ENCODE measurements at places on chromosomes 3 and 15.
A peak's percentile ranks its signal among the peaks of the same experiment; 100 is the strongest.

DNA sequence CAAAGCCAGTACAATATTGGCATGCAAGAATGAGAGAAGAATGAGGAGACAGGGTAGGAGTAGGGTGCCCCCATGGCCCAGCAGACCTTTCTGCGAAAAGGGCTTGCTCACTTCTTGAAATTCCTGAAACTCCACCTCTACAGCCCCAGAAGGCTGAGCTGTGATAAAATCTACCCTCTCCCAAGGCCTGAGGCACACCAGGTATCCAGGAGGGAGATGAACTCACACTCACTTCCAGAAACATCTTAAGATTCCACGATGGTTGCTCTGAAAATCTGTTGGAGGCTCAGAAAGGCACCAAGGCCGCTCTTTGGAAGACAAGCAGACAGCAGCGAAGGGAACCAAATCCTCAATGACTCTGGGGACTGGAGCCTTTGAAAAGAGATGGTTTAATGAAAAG is 297.5 kb downstream of the UACA start:
- DNase-seq: no peak

- no peak for DNase-seq
Measured at GRCh38 chr3:7669641-7670040, 808.7 kb downstream of the GRM7 start.

GRCh38 chr3:112095731-112096130 is 9.5 kb downstream of the C3orf52 start:
- no peak for DNase-seq

- no peak for DNase-seq
Measured at GRCh38 chr3:176937541-176937940, 259.7 kb downstream of the TBL1XR1 start.

GRCh38 chr3:50873376-50874157 is 198.8 kb downstream of the DOCK3 start:
- peak; percentile 13 for DNase-seq

GRCh38 chr15:71773206-71773859 is 37.0 kb upstream of the NR2E3 start:
- no peak for DNase-seq

DNA sequence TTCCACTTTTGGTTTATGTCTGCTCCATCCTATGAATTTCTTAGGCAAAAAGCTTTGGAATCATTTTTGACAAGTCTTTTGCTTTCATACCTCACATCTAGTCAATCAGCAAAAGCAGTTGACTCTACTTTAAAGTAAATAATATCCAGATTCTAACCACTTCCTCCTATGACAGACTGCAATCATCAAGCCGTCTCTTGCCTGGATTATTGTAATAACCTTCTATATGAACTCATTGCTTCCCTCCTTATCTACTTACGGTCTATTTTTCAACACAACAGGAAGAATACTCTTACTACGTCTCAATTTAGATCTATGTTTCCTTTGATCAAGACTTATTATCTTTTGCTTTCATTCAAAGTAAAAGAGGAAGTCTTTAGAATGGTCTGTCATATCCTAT is 20.7 kb downstream of the CLDN1 start:
- no peak for DNase-seq

DNA sequence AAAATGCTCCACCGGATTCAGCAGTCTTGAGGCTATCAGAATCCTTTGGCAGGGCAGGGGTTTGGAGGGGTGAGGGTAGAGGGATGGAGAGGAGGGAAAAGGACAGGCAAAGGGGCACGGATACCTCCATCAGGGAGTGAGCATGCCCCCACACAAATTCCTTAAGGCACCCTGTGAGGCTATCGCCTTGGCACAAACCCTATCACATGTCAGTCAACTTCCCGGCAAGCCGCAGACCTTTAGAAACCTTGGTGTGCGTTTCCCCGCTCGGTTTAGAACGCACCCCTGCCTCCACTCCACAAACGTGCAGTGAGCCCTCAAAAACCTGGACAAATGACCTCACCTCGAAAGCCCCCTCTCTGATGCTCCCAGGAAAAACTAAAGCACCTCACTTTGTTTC is 422 bp upstream of the SETMAR start:
- no peak for DNase-seq

GRCh38 chr3:13501521-13501920 is 21.4 kb downstream of the HDAC11 start:
- DNase-seq: no peak

DNA sequence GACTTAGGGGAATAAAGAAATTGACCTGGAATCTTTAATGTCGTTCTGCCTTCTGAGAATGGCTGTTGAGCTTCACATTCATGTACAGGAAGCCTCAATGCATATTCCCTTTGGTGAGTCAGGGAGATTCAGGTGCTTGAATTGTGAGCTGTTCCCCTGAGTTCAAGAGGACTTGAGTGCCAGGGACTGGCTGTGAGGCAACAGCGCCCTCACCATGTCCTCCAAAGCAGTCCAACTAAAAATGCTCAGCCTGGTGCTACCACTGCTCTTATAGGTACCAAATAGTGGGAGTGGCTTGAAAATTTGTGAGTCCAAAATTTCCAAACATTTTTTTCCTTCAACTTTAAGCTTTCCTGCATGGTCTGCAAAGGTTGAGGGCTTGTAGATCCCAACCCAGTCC is 54.1 kb downstream of the LEO1 start:
- DNase-seq: no peak

DNA sequence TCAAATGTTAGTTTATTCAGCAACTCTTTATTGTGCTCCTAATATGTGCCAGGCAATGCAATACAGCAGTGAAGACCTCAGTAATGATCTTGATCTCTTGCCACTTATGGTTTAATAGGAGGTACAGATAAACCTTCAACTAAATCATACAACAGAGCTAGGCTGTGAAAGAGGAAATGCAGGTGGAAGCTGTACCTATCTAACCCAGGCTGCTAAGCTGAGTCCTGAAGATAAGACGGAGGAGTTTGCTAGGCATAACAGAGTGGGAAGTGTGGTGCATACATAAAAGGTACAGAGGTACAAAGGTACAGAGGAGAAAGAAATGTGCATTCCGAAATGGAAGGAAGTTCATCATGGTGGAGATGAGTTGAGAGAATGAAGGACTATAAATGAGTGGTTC is 35.0 kb downstream of the KBTBD8 start:
- no peak for DNase-seq

- no peak for DNase-seq
Measured at GRCh38 chr3:194431554-194431953, 32.5 kb upstream of the GP5 start.

GRCh38 chr3:192629429-192629828 is 97.9 kb downstream of the FGF12 start:
- no peak for DNase-seq

- peak; percentile 86 for DNase-seq
Measured at GRCh38 chr3:127304121-127304744, 16.4 kb upstream of the PRR20G start.

DNA sequence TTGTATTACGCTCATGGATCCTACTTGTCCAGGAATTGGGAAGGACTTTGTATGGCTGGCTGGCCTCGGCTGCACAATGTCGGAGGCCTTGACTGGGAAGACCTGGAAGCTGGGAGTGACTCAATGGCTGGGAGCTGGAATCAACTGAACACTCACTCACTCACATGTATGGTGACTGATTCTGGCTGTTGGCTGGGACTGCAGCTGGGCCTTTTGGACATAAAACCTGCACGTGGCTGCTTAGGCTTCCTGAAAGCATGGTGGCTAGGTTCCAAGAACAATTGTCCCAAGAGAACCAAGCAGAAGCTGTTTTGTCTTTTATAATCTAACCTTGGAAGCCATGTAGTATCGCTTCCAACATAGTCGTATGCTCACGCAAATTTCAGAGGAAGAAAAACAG is 38.0 kb upstream of the CMTM8 start:
- DNase-seq: no peak

- DNase-seq: no peak
Measured at GRCh38 chr3:127391436-127392155, 103.8 kb upstream of the PRR20G start.

GRCh38 chr15:100695048-100695447 is 92.7 kb downstream of the ASB7 start:
- no peak for DNase-seq

GRCh38 chr3:183631715-183632114 is 3.7 kb upstream of the KLHL24 start:
- no peak for DNase-seq

GRCh38 chr15:35088329-35088728 is 3.2 kb upstream of the NANOGP8 start:
- DNase-seq: no peak

DNA sequence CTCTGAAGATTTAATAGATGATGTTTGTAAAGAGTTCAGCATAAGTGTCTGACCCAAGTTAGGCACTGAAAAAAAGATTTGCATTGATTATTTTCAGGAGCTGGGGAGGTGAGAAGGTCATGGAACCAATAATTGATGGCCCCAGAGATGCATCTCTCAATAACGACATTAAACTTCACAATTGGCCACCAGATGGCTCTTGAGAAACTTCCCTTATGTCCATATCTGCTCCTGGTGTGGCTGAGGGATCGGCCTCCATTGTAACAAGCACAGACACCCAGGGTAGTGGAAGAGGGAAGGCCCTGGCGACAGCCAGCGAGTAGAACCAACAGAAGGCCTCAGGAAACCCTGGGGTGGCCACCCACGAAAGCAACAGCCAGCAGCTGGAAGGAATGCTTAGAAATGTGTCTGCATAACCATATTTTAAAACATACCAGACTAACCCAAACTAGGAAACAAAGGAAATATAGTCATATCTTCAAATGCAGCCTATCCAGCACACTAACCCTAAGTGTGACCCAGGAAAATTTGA is 536.7 kb downstream of the SOX2 start:
- peak; percentile 33 for DNase-seq

- peak; percentile 37 for DNase-seq
Measured at GRCh38 chr3:184085389-184085852, 11.4 kb upstream of the HTR3E start.

DNA sequence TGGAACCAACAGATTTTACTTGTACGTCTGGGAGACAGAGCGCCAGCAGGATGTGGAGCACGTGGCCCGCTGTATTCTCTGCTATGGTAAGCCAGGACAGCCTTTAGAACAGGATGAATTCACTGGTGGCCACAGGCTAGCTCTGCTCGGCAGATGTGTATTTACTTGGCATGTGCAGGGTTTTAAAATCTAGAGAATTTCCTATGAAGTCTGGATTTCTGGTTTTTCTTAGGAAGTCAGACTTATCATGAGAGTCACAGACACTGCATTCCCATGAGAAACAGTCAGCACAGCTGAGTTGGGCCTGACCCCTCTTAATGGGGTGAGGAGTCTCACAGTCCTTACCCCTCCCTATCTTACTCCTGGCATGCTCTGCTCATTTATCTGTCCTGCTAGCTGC is 84.6 kb upstream of the COL6A5 start:
- no peak for DNase-seq

DNA sequence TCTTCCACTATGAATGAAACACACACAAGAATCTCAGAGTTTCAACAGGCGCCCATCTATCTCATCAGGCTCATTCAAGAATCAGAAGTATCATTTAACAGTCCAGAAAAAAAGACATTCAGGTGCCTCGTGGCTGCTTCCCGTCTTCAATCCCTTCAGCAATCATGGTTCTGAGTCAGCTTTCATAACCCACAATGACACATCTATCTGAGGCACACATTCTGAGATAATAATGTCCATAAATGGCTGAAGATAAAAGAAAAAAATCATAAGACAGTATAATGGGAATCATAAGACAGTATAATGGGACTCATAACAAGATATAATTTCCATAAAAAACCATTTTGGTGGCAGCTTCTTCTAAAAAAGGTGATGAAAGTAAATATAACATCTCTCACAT is 52.4 kb downstream of the TNIK start:
- DNase-seq: no peak

DNA sequence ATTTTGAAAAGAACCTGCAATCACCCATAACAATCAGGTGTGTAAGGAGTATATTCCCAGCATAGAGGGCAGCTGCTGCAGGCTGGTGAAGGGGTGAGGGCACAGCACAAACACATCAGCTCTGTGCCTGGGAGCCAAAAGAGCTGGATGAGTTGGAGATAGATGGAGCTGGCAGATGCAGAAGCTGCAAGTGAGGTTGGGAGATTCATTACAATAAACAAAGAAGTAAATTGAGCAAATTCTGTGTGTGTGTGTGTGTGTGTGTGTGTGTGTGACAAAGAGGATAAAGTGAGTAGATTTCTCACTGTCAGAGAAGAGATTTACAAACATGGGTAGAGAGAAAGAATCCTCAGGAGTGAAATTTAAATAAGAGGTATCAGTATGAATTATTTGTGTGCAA is 994.7 kb downstream of the EPHA3 start:
- DNase-seq: no peak

DNA sequence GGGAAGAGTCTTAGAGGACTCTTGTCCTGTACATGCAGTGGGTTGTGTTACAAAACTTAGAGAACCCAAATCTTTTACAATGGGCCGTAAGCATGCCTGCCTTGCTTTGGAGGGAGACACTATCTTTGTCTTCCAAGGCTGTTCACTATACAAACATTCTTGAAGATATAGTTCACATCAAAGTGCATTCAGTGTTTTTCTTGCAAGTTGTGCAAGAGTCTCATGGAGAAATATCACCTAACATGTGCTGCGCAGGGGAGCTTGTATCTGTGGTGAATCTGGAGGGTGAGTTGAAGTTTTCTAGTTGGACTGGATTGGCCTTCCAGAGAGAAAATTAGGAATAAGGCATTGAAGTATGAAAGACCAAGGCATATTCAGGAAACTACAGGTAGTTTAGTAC is 7.8 kb upstream of the PRTG start:
- DNase-seq: no peak

GRCh38 chr3:8733332-8734094 is at the start of gene CAV3:
CAV3 (plus strand) TSS chr3:8733802; CDS start chr3:8733877, 75 bp downstream.
- no peak for DNase-seq

DNA sequence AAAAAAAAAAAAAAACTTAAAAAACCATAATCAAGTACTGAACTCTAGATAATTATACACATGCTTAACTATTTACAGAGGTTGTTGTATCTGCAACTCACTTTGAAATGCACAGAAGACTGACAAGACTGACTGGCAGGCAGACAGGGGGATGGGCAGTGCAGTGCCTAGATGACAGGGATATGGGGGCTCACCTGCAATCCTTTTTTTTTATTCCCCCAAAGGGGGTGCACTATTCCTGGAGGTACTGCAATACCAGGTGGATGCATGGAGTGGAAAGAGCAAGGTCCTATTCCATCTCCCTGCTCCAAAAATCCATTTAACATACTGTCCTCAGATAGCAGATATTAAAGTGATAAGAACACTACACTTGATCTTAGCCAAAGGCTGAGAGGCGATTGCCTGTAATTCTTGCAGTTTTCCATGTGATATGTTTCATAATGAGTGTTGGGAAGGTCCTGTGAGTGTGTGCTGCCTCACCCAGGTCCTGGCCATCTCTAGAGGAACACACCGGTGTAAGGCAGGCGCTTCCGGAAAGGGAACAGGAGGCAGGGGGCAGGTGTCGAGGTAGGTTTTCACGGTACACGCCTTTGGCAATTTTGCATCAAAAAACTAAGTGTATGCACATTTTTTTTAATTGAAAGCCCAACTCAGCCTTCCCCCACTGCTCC is 22.7 kb downstream of the SEC61A1 start:
- DNase-seq: no peak

GRCh38 chr3:146454796-146455195 is 14.6 kb downstream of the PLSCR2 start:
- no peak for DNase-seq

Measured in MM.1S (cell line).